Vagina (tissue), 2 donors: ENCODE measurements at places on chromosomes 6 and 20.

DNA sequence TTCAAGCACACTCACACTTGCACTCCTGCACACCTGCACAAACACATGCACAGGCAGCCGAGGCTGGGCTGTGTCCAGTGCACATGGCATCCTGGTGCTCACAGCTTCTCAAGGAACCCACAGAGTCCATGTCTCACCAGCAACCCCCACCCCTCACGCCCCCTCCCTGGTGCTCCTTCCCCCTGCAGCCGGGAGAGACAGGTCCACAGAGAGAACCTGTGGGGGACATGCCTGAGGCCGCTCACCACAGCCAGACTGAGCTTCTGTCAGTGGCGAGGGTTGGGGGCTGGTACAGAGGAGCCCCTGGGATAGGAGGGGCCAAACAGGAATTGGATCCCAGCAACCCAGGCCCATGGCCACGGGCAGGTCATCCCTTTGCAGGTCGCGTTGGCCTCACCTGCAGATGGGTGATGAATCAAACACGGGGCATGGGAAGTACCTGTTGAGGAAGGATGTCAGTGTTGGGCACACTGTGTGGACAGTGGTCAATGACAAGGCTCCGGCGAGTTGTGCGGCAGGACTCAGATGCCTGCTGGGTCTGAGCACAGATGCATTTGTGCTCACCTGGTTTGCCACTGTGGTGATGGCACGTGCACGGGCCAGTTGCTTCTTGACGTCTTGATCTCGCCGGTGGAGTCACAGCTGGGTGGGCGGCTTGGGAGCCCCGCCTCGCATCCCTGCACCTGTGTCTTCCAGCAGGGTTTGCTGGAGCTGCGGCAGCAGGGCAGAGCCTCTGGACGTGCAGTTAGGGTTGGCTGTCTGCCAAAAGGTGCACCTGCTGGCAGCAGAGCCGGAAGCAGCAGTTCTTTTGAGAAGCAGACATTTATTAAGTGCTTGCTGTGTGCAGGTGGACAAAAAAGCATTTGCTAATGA is 113.0 kb downstream of the ERMARD start:
- DNase-seq: peak; percentile 79

DNA sequence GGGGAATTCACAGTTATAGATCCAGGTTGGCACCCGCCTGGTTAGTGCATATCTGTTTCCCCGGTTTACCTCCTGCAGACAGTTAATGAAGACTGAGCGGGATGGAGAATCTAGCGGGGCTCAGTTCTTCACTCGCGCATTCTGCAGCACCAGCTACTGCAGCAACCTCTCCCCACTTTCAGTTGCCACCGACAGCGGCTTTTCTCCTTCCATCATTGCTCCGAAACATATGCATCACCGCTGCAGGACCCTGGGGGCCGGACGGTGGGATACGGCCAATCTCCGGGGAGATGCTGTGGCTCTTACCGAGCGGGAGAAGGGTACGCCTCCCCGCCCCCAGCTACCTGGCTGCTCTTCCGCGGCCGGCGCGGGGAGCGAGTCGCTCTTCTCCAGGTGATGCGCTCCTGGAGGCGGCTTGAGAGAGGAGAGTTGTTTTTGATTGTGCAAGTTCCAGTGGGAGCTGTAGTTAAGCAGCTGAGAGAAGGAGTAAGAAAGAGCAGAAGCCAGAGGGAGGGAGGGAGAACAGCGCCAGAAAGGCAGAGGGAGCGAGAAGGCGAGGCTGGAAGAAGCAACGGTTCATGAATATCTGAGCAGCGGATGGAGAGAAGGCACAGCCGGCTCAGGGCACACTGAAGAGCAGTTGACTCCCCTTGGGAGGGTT is at the start of gene SGK1:
Gene SGK1, minus strand, starts transcription at position 642 of the 661 bp plus-strand sequence. CDS start 652 bp downstream, outside the sequence.
- no peak for DNase-seq

DNA sequence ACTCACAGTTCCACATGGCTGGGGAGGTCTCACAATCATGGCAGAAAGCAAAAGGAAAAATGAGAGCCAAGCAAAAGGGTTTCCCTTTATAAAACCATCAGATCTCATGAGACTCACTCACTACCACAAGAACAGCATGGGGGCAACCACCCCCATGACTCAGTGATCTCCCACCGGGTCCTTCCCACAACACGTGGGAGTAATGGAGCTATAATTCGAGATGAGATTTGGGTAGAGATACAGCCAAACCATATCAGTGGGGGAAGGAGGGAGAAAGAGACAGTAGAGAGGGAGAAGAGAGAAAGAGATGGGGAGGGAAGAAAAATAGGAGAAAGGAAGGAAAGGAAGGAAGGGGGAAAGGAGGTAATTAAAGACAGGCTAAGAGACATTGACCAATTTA is 30.1 kb downstream of the GMDS start:
- no peak for DNase-seq

DNA sequence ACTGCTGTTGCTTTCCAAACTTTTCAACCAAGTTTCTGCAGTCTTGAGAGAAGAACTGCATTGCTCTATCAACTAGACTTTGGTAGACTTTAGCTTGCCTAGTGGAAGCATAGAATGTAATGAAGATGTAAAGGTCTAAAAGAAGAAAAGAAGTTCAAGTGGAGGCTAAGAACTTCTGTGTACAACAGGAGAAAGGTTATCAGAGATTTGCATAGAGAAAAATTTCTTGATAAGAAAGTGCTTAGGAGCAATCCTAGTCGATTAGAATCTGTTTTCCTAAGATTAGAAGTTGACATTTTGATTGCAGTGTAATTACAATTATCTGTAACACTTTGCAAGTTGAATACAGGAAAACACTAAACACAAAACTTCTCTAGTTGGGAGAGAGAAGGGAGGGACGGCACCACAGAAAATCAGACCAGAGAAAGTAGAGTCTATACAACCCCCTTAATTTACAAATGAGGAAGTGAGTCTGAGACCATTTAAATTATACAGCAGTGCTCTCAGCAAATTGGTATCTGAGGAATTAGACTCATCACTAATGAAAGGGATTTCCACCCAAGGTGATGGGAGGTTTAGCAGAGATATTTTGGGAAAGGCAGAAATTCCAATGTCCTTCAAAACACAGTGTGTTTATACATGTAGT is 194.3 kb upstream of the MARCKS start:
- no peak for DNase-seq

- DNase-seq: no peak
Measured at GRCh38 chr20:62410746-62411478, 3.8 kb upstream of the CABLES2 start.

- no peak for DNase-seq
Measured at GRCh38 chr20:50302341-50303057, 111.9 kb downstream of the CEBPB start.

DNA sequence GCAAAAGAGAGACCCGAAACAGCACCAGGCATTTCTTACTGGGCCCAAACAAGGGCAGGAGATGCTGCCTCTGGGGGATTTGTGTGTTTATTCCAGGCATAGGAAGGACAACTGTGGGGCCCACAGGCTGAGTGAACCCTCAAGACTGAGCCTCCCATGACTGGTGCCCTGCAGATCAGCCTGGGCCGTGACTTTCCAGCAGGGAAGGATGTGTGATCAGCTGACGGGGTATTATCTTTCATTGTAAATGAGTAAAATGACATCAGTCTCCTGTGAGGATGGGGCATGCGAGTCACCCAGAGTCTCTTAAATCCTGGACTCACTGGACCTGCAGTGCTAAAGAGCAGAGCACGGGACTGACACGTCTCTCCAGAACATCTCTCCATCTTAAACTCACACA is 3.9 kb upstream of the TEAD3 start:
- DNase-seq: no peak

DNA sequence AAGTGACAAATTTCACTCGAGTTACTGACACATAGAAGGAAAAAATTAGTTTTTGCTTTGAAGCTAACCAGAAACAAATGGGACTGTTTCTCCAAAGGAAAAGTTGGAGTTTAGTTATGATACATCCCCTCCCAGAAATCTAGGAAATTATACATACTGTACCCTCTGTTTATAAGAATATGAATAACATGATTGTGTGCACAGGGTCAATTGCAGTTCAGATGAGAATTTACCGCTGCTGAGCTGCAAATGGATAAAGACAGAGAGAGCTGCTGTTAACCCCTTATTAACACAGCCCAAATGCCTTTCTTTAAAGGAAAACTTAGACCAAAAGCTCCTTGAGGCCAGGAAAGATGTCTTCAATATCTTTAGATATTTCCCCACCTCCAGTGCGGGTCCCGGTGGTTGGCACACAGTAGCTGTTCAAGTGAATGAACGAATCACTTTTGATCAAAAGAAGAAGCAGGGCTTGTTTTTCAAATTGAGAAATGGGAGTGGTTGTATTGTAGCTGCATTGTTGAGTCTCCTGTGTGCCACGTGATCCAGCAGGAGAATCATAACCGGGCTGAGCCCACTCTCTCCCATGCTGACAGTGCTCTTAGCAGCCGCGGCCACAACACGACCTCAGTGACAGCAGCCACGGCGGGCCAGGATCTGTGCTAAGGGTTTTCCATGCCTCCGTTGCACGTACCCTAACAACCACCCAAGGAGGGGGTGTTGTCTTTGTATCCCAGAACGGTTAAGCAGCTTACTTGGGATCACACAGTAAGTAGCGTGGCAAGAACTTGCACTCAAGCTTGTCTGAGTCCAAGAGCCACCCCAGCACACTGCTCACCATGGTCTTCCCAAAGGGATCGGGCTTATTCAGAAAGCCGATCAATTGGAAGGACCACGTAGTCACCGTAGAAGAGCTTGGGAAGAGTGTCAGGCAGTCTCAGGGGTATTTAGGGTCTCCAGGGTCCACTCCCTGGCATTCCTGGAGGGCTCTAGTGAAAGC is 53.5 kb upstream of the BMP6 start:
- DNase-seq: no peak

GRCh38 chr6:138509371-138509770 is 10.1 kb upstream of the NHSL1 start:
- DNase-seq: no peak

DNA sequence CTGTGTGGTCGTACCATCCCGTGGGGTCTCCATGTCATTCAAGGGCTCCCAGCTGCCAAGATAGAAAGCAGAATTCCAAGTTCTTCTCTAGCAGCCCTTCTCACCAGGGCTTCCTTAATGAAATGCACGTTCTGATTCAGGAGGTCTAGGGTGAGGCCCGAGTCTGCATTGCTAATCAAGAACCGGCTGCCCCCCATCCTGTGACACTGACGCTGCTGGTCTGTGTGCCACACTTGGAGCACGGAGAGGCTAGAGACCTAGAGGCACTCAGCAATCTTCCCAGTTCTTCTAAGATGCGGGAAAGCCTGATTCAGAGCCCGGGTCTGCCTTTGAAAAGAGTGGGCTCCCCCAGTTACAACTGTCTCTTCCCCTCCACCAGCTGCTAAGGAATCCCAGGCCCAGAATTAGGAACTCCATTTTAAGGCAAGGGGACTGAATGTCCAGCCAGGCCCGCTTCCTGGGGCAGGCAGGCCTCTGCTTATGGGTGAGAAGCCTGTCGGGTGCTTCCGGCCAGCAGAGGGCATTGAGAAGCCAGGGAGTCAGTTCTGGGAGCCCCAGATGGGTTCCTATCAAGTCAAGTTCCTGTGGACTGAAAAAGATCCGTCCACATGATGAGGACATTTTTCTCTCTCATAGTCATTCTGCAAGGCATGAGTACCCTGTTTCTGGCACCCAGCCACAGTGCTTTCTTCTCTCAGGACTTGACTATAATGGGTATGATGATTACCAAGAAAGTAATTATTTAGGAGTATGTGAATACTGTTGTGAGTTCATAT is 69.8 kb upstream of the RIN2 start:
- DNase-seq: no peak

DNA sequence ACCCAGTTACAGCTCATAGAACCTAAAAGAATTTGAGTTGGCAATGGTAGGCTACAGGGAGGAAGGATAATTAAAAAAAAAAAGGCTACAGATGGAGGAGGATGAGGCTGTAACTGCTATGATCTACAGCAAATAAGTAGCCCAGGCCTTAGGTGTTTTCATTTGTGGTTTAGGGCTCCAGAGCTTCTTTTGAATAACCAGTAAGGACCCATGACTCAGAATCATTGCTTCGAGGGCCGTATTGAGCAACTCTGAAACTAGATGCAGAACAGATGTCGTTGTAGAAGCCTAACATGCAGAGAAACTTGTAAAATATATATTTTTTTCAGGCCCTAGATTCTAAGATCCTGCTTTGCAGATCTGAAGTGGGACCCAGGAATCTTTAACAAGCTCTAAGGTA is 19.0 kb upstream of the ASIP start:
- DNase-seq: no peak

DNA sequence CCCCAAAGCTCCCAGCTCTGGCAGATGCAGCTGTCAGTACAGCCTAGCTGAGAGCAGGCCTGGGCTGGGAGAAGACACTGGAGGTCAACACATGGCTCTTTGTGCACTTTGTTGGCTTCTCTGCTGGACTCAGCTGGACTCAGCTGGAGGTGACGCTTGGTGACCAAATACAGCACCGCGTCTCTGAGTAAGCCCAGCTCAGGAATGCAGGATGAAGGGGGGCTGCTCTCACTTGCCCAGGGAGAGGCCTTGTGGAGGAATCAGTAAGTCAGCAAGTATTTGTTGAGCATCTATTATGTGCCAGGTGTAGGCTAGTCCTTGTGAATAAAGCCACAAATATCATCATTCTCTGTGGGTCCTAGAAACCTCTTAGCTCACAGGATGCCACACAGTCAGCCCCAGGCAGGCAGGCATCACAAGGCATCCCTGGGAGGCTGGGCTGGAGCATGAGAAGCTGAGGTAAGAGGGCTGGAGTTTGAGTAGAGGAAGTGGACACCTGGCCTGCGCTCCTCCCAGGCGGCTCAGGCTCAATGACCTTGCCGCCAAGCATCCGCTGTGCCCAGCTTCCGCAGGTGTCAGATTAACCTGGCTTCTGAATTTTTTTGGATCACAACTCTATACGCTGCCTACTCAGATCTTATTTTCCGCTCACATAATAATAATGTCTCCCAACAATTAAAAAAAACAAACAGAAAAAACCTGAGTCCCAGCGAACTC is 95.4 kb downstream of the TMEM170B start:
- DNase-seq: no peak

DNA sequence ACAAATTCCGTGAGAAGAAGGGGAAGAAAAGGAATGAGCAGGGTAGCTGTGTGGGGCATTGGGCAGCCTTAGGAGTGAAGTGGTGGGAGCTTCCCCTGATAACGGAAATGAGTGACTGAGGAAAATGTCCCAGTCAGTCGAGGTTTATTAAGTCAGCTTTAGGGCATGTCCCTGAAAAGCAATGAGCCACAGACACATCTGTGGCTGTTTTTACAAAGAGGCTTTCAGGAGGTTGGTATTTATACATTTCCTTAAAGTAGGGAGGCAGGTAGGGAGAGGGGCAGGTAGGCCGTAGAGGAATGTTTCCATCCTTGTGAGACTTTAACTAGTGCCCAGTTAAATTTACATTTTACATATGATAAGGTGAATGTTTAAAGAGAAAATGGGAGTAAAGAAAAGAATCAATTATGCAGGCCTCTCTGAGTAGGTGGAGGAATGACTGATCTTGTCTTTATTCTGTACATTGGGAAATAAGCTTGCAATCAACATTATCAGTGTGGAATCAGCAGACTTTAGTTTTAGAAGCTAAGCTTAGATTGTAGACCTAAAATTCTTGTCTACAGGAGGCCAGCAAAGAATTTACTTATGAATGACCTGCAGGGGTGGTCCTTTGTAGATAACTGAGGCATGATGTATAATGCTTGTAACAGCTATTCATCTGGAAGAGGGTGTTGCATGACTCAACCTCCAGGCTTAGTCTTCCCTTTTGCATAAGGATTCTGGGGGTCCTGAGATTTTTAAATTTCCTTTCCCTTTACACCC is 18.5 kb downstream of the SLC22A2 start:
- DNase-seq: no peak
